ENCODE measurements at places on chromosomes 3 and 15. TPM values are rescaled to one million over a fixed set of nuclear protein-coding genes. Genes with fewer than 3 reads are reported as not detected.

The TEX55 gene
- total RNA-seq: not detected

The ZPLD1 gene
- not detected for total RNA-seq

The PARP15 gene
- not detected for total RNA-seq

The FBXO40 gene
- total RNA-seq: not detected

The HTR3E gene
- total RNA-seq: not detected

The NTRK3 gene
- total RNA-seq: 7.1 TPM

The ADAM10 gene
- total RNA-seq: 272 TPM

The SLC28A2 gene
- total RNA-seq: not detected

The C3orf80 gene
- total RNA-seq: 0.59 TPM

Measured in smooth muscle cell of the coronary artery (primary cell).